ENCODE measurements at places on chromosomes 5 and 9.
A peak's percentile ranks its signal among the peaks of the same experiment; 100 is the strongest.

DNA sequence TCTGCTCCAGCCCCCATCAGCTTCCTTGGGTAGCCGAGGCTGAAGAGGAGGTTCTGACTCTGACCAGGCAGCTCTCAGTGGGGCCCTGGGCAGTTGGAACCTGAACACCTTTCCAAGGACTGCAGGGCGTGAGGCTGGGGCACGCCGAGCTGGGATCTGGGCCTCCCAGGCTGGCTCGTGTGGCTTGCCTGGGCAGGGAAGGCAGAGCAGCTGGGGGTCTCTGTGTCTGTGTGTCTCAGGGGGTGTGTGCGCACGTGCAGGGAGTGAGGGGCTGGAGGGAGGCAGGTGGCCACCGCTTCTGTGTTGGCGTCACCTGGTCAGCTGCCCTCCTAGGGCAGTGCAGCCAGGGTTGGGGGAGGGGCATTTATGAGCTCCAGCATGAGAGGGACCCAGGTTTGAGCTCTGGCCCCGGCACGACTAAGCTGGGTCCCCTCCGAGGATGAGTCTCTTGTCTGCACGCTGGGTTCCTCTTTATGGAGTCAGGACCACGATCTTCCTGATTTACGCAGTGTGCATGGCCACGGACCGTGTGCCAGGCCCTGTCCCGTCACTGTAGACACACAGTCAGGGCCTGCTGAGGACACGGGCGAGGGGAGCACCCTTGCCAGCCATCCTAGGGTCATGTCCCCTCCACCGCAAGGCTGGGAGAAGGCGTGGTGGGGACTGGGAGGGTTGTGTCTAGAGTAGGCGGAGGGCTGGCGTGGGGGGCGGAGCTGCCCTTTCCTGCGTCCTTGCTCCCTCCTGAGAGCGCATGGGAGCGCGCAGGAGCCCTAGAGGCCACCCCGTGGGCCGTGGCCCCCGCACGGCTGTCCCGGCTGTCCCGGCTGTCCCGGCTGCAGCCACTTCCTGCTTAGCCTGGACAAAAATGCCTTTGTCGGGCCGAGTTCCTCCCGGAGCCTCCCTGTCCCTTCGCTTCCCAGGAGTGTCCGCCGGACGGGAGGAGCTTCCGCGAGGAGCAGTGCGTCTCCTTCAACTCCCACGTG is 4.6 kb downstream of the ADAMTSL2 start:
- no peak for DNase-seq

DNA sequence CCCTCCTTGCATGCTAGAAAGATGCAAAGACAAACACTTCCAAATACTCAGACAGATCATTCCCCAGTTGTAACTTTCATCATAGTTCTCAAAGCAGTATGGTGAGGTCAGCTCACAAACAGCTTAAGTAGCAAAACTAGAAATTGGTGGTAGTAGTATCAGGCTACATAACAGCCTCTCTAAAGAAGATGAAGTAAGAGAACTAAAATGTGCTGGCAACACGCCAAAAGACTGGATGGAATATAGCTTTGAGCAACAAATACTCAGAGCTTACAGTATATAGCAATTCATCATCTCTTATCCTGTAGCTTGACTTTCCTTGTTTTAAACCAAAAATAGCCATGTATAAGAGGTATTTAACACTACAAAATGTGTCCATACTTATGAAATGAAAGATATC is 7.5 kb downstream of the PFDN1 start:
- peak; percentile 99 for DNase-seq

DNA sequence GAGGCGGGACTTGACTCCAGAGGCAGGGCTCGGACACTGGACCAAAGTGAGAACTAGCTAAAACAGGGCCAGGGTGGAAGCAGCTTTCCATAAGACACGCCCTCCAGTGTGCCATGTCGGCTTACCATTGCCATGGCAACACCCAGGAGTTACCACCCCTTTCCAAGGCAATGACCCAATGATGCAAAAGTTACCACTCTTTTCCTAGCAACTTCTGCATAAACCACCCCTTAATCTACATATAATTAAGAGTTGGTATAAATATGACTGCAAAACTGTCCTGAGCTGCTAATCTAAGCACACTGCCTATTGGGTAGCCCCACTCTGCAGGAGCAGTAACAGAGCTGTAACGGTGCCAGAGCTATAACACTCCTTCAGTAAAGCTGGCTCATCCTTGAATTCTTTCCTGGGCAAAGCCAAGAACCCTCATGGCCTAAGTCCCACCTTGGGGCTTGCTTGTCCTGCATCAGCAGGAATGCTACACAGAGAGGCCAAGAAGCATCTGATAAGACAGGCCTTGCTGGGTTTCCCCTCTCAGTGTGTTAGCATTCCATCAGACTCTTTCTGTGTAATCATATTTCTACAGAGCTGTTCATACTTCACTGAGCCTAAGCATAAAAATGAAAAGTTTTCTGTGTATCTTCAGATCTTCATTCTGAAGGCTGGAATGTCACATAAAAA is 262.7 kb upstream of the KLF9 start:
- DNase-seq = peak; percentile 34

DNA sequence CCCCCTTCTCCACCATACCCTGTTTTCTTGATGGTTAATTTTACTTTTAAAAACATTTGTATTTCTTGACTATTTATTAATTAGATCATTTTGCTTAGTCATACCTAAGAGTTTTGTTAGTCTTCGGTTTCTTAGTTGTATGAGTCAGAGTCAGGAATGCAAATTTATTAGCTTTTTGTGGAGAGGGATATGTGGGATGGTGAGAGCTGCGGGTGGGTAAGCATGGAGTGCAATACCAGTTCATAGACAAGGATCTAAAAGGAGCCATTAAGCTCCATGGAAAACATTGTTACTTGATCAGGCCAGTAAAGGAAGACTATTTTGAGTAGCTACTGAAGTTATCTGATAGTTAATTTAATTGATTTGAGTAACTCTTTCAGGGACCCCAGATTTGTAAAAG is 77.5 kb downstream of the ZSWIM6 start:
- DNase-seq = peak; percentile 97

DNA sequence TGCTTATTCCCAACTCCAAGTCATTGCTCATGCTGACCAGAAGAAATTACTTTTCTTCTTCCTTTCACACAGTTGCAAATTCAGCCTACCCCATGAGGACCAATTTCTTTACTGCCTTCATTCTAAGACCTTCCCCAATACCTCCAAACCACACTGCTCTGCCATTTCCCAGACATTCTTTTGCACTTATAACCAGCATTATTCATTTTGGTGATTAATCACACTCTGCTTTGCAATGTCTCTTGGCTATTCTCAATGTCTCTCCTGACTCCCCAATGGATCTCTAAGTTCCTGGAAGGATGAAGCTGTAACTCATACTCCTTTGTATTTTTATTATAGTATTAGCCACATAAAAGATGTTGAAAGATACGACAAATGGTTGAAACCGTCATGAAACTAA is 105.7 kb upstream of the RANBP3L start:
- no peak for DNase-seq

- no peak for DNase-seq
Observed at GRCh38 chr9:136656795-136657611, 5.7 kb upstream of the EGFL7 start.

GRCh38 chr5:139501381-139501780 is 18.8 kb upstream of the STING1 start:
- DNase-seq = no peak

DNA sequence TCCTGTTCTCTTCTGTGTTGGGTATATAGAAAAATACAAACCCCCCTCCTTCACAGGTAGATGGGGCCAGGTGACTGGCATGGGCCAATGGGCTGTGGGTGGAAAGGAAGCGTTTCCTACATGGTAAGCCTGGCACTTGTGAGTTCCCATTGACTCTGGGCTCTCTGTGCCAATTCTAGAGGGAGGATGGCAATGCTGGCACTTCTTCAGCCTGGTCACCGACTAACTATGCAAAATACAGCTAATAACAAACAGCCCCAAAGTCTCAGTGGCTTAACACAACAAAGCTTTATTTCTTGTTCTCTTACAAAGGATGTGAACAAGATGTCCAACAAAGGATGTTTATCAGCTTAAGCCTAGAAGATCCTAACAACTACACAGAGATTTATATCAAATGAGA is 258.1 kb downstream of the SYK start:
- peak; percentile 21 for DNase-seq

- no peak for DNase-seq
Observed at GRCh38 chr9:124776954-124777648, at the start of gene OLFML2A. OLFML2A (plus strand) TSS chr9:124777133; CDS start chr9:124777271, 138 bp downstream.

DNA sequence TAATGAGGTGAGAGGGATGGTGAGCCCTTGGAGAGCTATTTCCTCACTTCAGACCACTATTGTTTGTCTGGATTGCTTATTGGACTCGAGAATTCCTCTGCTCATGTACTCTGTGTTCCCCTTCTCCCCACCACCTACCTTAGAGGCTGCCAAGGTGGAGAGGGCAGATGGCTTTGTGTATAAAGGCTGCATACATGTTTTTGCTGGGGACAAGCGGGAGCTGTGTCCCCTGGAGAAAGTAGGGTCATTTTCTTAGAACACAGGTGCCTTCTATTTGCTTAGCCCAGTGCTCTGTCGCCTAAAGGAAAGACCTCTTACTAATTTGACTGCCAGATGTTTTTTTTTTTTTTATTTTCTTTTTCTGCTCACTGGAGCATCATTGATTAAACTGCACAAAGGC is 29.7 kb downstream of the RASGRF2 start:
- no peak for DNase-seq

DNA sequence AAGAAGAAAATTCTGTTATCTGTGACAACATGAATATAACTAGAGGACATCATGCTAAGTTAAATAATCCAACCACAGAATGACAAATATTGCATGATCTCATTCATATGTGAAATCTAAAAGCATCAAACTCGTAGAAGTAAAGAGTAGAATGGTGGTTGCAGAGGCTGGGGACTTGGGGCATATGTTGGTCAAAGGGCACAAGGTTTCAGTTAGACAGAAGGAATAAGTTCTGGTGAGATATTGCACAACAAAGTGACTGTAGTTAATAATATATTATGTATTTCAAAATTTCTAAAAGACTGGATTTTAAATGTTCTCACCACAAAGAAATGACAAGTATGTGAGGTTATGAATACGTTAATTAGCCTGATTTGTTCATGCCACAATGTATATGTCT is 24.8 kb downstream of the GRIA1 start:
- peak; percentile 75 for DNase-seq

DNA sequence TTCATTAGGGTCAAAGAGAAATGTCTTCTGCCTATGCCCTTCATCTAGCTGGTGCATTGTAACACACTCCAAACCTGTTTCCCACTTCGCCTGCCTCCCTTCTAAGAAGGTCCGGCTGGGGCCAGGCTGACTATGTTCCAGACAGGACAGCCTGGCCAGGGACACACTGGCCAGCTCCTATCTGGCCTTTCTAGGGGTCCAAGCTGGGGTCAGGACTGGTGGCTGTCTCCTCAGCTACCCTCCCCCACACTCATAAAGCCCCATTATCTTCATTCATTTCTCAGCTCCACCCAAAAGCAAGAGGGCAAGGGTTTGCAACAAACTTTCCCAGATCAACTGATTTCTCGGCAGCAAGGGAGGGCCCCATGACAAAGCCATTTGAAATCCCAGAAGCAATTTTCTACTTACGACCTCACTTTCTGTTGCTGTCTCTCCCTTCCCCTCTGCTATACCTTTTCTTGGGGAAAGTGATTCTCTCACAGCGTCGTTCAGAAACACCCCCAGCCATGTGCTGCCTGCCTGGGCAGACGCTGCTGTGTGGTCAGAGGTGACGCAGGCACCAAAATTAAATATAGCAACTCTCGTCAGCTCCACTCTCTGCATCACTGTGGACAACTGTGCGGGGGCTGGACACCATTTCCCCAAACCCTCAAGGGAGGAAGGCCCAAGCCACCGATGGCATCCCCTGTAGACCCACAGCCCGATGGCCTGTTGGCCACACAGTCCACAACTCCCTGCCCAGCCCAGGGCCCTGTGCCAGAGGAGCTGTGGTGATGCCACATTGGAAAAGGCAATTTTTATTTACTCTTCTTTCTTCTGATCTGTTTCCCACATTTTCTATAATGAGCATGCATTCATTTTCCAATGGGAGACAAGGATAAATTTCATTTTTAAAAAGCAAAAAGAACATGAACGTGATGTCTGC is 6.1 kb downstream of the IL13 start:
- no peak for DNase-seq

GRCh38 chr9:77291714-77292113 is 114.4 kb downstream of the VPS13A start:
- peak; percentile 59 for DNase-seq

GRCh38 chr9:134283692-134284265 is 42.5 kb upstream of the RXRA start:
- DNase-seq = no peak

GRCh38 chr5:33501899-33502298 is 61.1 kb downstream of the TARS1 start:
- DNase-seq = no peak

- DNase-seq = peak; percentile 53
Observed at GRCh38 chr9:89549031-89549644, 51.2 kb upstream of the SEMA4D start.

Measured in iris pigment epithelial cell (primary cell).